ENCODE measurements at places on chromosomes 13 and 19.

GRCh38 chr13:90732049-90732448 lies 615.4 kb upstream of the MIR17HG start:
- no peak for DNase-seq

DNA sequence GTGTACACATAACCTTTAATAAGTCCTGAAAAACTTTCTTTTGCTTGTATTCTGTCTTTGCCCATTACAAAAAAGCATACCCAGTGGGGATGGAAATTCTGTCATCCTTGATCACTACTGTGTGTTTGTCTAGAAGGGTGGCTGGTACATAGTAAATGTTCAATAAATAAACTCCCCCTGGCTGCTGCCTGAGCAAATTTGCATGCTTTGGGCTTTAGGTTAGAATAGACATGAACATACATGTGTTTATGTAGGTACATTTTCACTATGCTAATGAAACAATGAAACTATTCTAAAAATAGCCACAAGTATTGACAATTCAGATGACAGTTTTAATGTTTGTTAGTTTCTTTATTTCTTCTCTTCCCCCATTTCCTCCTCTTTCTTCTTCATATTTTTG lies 36.1 kb downstream of the TNFSF13B start:
- DNase-seq: no peak

GRCh38 chr19:12733369-12734214 lies 892 bp downstream of the TRIR start:
- DNase-seq: no peak

- DNase-seq: peak; percentile 81
Observed at GRCh38 chr19:41352609-41353465, 885 bp downstream of the TGFB1 start.

- DNase-seq: no peak
Observed at GRCh38 chr13:36912369-36912768, 7.7 kb downstream of the SMAD9 start.

DNA sequence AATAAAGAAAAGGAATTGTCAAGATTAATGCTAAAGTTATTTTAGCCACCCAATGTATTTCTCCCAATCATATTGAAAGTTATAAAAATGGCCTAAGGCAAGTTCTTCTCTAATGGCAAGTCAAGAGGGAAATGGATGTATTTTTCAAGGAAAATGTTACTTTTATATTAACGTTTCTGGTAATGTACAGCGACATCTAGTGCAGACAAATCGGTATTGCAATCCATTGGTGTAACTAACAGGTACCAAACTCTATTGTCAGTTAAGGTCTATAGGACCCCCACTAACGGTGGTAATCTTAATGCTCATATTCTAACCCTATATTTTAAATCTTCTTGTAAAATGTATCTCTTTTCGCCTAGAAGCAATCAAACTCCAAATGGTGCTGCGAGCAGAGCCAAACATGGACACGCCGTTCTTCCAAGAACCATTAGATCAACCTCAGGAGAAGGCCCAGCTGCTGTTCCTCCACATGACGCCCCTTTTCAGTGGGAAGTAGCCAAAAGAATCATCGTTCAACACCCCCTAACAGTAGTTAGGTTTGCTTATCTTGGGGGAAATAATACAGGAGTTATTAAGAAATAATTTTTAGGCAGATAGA lies 98.5 kb upstream of the PABPC3 start:
- no peak for DNase-seq

DNA sequence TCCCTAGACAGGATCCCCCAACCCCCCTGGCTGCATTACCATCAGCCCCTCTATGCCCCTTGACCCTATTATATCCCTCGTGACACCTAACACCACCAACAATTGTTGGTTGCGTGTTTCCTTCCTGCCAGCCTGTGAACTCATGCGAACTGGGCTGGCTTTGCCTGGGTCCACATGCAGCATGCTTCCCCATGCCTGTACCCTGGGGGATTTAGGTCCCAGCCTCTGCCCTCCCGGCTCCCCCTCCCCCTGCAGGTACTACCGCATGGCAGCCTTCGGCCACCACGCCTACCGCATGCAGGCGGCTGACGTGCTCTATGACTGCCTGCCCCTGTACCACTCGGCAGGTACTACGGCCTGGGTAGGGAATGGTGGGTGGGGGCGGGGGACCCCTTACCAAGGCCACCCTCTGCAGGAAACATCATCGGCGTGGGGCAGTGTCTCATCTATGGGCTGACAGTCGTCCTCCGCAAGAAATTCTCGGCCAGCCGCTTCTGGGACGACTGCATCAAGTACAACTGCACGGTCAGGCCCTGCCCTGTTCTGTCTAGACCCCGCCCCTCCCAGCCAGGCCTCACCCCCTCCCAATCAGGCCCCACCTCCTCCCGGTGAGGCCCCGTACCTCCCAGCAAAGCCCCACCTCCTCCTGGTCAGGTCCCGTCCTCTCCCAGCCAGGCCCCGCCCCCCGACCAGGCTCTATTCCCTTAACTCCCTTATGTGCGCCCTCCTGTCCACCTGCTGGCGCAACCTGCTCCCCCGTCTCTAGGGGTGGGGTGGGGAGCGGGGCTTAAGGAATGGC lies 18.5 kb downstream of the SLC27A1 start:
- peak; percentile 94 for DNase-seq

Measured in lower lobe of right lung (tissue), 2 donors.